ENCODE measurements at places on chromosomes 12 and 14.

GRCh38 chr14:82647088-82647810 lies 1113.6 kb upstream of the SEL1L start:
- no peak for DNase-seq

DNA sequence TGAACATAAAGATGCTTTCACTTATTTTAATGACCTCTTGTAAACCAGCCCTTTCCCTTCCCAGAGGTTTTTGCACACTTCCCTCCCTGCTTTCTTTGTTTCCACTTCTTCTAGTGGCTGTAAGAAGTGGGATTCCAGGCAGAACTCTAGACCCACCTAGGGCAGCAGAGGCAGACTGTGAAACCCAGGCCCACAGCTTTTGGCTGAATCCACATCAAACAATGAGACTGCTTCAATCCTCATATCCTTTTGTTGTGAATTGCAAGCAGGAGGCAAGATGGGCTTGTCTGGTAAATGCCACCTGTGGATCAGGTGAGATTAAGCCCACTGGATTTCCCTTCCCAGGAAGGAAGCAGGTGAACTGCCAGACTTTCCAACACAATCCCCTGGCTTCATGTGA lies 12.8 kb downstream of the CCDC177 start:
- DNase-seq, result no peak

DNA sequence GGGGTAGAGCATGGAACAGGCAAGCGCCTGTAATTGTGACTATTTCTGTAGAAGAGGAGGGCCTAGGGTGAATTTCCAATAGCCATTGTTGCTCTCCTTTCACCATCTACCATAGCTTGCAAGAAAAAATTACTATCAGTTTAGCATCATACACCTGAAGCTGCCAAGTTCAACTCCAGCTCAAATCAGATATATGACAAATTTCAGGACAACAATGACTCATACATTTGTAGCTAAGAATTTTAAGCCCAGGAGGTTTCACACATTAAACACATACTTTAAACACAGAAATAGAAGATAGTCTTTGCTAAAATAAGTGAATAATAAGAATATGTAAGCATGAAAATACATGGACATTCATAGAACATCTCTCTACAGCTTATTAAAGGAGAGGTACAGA lies 17.6 kb upstream of the G2E3 start:
- DNase-seq, result no peak

DNA sequence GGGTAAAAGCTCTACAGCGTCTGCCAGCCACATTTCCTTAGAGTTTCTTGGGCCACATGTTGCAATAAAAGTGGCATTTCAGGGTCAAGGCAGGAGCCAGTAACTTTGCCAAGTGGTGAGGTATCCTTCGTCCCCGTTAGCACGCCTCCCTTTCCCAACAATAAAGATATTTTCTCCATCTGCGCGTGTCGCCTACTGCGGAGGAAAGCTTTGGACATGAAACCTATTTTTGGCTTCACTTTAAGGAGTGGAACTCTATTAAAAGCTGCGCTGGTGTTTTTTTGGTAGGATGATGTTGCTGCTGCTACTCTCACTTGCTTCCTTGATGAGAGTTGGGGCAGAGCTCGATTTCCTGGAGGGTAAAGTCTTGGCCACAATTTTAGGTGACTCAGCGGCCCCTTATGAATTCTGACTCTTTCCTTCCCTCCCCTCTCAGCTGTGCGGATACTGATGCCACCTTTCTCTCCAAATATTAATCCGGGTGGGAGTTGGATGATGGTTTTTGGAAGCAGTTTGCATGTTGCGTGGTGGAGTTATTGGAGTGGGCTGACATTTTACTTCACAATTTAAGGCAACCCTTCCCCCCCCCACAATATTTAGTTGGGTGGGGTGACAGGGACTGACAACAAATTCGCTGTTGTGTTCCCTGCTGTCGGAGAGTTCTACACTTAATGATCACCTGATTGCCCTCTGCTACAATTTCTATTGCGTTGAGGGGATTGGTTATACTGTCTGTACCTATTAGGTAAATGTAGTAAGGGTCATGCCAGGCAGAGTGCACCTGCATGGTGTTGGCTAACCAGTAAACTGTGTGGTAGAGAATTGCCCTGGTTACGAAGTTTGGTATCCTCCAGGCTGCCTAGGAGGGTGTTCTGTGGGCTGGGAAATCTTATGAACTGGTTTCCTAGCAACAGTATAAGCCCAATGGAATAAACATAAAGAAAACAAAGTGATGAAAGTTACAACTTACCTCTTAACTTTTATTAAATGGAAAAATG lies 1.1 kb downstream of the CCDC91 start:
- peak; percentile 38 for DNase-seq

- no peak for DNase-seq
These were observed 6.2 kb downstream of the DNAL1 start for GRCh38 chr14:73651005-73651404.

DNA sequence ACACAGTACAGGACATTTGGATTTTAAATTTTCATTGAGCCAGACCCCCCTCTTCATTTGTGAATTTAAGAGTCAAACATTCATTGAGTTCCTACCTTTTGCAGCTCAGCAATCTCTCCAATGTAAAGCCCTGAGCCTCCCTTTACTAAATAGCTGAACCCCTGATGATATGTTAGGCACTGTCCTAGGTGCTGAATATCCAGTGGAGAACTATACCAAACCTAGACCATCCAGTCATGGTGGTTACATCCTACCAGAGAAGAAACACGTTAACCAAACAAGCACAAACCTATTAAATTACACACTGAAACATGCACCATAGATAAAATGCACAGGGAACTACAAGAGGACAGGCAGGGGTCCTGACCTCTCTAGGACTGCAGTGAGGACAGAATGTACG lies 1585.3 kb upstream of the TMEM132C start:
- DNase-seq, result no peak

GRCh38 chr14:22497144-22497423 lies 91.9 kb downstream of the DAD1 start:
- no peak for DNase-seq

- no peak for DNase-seq
These were observed 62.8 kb downstream of the TMCC3 start for GRCh38 chr12:94587266-94588241.

- no peak for DNase-seq
These were observed 146.9 kb downstream of the PRKCH start for GRCh38 chr14:61468063-61468825.

DNA sequence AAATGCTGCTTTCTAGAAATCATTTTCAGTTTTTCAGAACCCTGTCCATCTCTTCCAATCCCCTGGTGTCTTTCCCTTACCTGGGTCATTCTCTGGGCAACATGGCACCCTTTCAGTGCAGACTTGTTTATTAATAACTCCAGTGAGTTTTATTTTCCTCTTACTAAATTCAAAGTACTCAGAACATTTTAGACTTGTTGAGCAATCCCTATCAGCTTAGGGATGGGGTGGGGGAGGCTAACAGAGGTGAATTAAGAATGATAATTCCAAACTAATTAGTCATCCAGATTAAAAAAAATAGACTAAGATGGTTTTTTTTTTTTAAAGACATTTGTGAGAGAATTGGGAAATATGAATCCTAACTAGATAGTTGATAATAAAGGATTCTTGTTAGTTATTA lies 10.7 kb downstream of the GPRC5A start:
- no peak for DNase-seq

DNA sequence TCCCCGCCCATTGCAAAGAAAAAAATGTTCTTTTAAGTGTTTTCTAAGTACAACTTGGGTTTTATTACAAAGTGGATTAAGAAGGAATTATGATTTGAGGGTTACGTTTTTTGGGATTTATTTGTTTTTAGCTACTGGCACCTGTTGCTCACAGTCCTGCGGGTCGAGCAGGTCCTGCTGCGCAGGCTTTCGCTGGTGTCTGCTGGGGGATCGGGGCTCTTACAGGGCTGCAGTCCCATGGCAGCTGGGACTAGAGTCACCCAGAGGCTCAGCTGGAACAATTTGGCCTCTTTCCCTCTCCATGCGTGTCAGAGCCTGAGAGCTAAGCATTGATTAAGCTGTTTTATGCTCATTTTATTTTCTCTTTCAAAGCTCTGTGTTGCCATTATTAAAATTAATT lies 55.6 kb upstream of the DYNC1H1 start:
- no peak for DNase-seq

- peak; percentile 17 for DNase-seq
These were observed 42.4 kb upstream of the SGPP1 start for GRCh38 chr14:63770187-63770807.

DNA sequence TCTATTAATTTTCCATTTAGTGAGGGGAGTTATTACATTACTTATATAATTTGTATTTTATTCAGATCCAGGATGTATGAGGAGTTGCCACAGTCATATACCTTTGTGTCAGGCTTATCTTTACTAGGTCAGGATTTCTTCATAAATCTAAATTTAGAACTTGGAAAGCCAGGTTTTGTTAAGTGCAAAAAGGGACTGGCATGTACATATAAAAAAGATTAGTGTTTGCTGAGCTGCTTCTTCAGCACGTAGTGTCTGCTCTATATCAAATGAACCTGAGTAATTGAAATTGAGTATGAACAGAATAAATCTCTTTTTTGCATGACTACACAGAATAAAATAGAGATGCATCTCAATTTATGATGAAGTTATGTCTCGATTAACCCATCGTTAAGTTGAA lies 157.4 kb downstream of the NUBPL start:
- DNase-seq, result no peak

- DNase-seq, result no peak
These were observed 9.7 kb upstream of the ZDHHC22 start for GRCh38 chr14:77151245-77151644.

- no peak for DNase-seq
These were observed 271.8 kb downstream of the AEBP2 start for GRCh38 chr12:19710811-19711793.

GRCh38 chr12:124423761-124424515 lies 129.0 kb downstream of the RFLNA start:
- DNase-seq, result no peak

DNA sequence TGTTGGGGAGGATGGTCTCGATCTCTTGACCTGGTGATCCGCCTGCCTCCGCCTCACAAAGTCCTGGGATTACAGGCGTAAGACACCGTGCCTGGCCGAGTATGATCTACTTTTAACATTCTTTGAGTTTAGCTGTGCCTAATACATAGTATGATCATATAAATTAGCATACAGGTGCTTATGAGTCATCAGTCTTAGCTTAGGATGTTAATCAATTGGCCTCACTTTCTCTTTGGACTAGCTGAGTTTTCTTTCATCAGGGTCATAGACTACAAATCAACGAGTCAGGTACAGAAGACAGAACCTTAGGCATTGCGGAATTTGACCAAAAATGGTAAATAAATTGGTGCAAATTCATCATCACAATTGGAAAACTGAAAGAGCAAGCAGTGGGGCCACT lies 2.2 kb downstream of the SLC25A21 start:
- no peak for DNase-seq

DNA sequence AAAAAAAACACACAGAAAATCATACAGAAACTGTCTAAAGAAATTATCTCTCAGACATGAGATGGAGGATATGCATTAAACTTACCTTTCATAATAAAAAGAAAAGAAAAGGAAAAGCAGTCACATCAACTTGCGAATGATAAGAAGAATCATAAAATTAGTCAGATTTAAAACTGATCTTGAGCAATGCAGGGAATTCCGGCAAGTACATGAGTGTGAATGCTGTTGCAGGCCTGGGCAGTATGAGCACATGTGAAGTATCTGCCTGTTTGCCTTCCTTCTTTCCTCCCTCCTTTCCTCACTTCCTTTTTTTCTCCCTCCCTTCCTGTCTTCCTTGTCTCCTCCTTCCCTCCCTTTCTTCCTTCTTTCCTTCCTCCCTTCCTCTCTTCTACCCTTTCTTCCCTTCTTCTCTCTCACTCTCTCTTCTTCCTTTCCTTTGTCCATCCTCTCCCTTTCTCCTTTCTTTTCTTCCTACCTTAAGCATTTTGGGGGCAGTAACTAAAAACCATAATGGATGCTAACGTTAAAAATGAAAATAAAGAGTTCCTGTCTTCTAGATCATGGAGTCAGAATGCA lies 38.5 kb upstream of the SLC6A15 start:
- DNase-seq, result no peak

GRCh38 chr12:12979126-12979525 lies 20.9 kb downstream of the HEBP1 start:
- DNase-seq, result no peak

- no peak for DNase-seq
These were observed 233.3 kb upstream of the FOXN3 start for GRCh38 chr14:89650077-89650978.

DNA sequence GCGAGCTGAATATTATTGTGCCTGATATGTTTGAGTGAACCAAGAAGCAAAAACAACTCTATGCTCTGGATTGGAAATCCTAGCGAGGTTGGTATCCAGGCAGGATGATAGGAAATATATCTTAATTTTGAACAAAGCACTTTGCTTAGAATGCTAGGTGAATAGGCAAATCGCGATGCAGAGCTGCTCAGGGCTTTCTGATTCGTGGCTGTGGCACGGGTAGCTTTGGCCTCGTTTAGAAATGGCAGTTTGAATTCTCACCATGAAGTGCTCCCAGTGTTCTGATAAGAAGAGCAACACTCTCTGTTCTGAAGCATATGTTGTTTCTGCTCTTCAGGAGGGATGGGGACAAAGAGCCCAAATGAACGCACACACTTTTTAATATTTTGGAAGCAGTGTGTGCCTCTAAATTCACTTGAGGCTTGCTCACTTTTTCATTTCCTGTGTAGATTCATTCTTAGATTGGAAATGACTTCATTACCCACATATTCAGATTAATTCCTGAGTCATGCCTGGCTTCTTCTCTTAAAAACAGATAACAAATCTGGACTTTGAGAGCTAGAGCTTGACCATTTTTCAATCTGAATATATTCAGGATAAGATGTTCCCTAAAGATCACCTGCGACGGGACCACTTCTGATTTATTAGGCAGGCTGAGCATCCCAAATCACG lies 200.9 kb downstream of the RPAP3 start:
- no peak for DNase-seq

DNA sequence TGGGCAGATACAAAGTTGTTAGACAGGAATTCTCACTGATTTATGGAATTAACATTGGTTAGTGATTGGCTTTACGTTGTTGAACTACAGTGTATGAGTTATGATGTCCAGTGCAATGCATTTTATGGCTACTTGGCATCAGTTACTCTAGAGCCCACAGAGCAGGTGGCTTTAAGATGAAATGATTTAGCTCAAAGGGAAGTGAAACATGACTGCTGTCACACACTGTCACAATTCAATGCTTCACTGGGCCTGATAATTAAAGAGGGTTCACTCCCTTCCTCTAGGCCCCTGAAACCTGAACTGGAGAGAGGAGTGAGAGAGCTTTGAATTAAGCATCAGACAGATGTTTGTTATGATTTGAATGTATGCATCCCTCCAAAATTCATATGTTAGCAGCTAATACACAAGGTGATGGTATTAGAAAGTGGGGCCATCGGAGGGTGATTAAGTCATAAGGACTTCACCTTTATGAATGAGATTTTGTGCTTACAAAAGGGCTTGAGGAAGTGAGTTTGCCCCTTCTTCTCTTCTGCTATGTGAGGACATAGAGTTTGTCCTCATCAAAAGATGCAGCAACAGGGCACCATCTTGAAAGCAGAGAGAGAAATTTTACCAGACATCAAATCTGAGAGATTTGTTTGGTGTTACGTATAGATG lies 175.8 kb upstream of the GRIN2B start:
- DNase-seq, result no peak

DNA sequence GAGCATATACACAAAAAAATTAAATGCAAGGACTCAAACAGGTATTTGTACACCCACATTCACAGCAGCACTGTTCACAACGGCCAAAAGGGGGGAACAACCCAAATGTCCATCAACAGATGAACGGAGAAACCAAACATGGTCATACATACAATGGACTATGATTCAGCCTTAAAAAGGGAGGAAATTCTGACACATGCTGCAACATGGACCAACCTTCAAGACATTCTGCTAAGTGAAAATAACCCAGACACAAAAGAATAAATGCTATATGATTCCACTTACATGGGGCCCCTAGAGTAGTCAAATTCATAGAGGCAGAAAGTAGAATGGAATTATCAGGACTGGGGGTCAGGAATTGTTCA lies 29.5 kb downstream of the ACTN1 start:
- DNase-seq, result no peak
